Activated T-helper 17 cell treated with anti-CD3 and anti-CD28 coated beads, Interleukin-2, amount 50 U/mL, for 72 hours (primary cell): ENCODE measurements at places on chromosomes 3 and 15.

DNA sequence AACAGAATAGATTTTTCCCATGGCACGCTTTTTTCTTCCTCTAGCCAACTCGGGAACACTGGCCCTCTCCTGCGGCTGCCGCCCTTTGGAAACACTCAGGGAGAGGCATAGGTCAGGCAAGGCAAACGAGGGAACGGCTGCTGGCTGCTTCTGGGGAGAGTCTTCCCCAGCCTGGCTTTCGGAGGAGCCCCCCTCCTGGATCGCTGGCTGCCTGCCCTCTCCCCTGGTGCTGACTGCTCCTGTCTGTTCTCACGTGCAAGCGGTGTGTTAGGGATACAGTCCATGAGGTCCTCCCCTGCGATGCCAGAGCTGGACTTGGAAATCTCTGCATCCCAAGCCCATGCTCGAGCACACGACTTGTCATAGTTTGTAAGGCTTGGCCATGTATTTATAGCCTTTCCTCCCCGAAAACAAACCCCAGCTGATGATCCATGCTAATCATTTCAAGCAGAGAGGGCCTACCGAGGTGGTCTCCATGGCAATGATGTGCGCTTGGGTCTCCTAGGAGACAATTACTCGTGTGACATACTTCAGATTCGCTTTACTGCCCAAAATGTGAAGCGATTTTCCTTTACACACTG is 315.6 kb upstream of the ATP10A start:
- H3K4me3 ChIP-seq, result no peak overlapping the region
- no peak overlapping the region for H3K27ac ChIP-seq
- no peaks in the 10 kb centered on the region for H3K36me3 ChIP-seq
- peaks cover 5% of the 10 kb centered on the region for H3K27me3 ChIP-seq
- no peaks in the 10 kb centered on the region for H3K4me1 ChIP-seq

DNA sequence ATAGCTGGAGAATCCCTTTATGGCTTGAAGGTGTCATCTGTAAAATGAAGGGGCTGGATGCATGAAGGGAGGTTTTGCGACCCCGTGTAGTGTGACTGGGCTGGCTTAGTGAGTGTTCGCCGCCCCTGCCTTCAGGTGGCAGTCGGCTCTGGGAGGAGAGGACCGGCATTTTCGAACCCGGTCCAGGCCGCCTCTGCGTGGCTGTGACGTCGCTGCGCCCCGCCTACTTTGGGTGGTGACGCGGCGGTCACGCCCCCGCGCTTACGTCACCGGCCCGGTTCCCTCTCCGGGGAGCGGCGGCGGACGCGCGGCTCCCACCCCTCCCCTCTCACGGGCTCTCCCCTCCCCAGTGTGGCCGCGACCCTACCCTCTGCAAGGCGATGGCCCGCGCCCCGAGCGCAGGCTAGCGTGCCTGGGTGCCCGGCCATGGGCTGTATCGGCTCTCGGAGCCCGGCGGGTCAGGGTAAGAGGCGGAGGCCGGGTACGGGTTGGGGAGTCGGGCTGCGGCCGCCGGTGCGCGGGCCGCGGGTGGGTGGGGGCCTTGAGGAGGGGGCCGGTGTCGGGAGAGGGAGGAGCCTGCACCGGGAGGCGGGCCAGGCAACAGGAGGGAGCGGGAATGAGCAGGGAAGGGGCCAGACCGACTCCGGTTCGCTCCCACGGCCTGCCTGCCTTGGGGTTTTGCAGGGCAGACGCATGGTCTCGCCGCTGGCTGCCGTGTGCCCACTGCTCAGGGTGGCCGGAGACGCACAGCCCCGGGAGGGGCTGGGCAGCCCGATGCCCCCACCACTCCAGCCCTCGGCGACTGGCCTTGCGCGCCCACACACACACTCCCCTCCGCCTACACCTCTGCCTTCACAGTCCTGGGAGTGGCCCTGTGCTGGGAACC is 1.5 kb upstream of the FAM131A start:
- peak; percentile 65 for ATAC-seq
- peak overlapping the region; percentile 81 for H3K4me3 ChIP-seq
- peaks cover 46% of the 10 kb centered on the region for H3K4me1 ChIP-seq
- peaks cover 47% of the 10 kb centered on the region for H3K36me3 ChIP-seq
- H3K27ac ChIP-seq, result peak overlapping the region; percentile 79

- H3K27me3 ChIP-seq, result no peaks in the 10 kb centered on the region
- H3K4me3 ChIP-seq, result peak overlapping the region; percentile 7
- H3K4me1 ChIP-seq, result peaks cover 7% of the 10 kb centered on the region
- ATAC-seq, result peak; percentile 29
Measured at GRCh38 chr3:115359536-115359935, 212.4 kb upstream of the ZBTB20 start.

DNA sequence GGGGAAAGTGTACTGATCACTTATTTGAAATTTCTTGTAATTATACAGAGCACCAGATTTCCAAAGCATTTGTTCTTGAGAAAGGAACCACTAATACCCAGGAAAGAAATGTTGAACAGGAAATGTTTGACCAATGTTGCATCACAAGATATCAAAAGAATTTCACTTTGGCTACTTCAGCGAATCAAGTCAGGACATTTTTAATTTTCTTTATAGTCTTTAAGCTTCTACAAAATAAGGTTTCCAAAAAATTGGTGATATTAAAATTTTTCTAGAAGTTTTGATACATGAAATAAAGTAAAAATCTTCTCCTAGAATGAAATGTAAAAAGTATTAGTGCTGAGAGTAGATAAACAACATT is 421.9 kb downstream of the MECOM start:
- no peak for ATAC-seq
- peaks cover 7% of the 10 kb centered on the region for H3K4me1 ChIP-seq
- no peak overlapping the region for H3K4me3 ChIP-seq

DNA sequence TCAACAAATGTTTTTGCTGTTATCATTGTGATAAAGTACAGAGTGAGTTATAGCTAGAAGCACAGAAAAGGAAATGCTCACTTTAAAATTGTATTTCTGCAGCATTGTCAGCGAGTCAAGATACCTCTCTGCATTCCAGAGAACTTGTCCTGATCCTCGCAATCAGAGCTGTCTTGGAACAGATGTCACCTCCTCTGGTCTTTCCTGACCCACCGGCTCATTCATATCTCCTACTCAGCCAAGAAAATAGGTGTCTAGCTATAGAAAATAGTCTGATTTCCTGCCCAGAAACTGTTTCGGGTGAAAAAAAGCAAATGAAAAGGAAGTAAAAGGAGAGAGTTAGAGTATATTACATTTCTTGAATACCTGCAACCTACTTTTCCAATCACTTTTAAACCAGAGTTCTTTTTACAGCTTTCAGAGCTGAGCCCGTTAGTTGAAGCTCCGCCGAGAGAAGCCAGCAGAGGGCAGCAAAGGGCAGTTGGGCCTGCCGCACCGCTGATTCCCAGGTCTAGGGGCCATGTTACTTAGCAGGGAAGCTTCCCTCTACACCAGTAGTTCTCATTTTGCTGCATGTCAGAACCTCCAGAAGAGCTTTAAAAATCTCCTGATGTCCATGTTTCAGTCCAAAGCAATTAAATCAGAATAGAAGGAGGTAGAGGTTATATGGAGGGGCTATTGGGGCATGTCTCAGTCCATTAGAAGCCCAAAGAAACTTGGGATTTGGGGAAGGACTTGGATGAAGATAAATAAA is 185.7 kb upstream of the THRB start:
- peaks cover 4% of the 10 kb centered on the region for H3K4me1 ChIP-seq
- H3K27ac ChIP-seq, result no peak overlapping the region
- no peaks in the 10 kb centered on the region for H3K36me3 ChIP-seq
- peaks cover 11% of the 10 kb centered on the region for H3K27me3 ChIP-seq
- ATAC-seq, result no peak
- no peak overlapping the region for H3K4me3 ChIP-seq

- ATAC-seq, result no peak
- H3K4me3 ChIP-seq, result no peak overlapping the region
- H3K27ac ChIP-seq, result no peak overlapping the region
- no peaks in the 10 kb centered on the region for H3K36me3 ChIP-seq
- H3K4me1 ChIP-seq, result no peaks in the 10 kb centered on the region
Measured at GRCh38 chr3:90062016-90062415, 954.6 kb downstream of the EPHA3 start.

DNA sequence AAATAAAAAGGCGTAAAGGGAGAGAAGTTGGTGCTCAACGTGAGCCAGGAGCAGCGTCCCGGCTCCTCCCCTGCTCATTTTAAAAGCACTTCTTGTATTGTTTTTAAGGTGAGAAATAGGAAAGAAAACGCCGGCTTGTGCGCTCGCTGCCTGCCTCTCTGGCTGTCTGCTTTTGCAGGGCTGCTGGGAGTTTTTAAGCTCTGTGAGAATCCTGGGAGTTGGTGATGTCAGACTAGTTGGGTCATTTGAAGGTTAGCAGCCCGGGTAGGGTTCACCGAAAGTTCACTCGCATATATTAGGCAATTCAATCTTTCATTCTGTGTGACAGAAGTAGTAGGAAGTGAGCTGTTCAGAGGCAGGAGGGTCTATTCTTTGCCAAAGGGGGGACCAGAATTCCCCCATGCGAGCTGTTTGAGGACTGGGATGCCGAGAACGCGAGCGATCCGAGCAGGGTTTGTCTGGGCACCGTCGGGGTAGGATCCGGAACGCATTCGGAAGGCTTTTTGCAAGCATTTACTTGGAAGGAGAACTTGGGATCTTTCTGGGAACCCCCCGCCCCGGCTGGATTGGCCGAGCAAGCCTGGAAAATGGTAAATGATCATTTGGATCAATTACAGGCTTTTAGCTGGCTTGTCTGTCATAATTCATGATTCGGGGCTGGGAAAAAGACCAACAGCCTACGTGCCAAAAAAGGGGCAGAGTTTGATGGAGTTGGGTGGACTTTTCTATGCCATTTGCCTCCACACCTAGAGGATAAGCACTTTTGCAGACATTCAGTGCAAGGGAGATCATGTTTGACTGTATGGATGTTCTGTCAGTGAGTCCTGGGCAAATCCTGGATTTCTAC is at the start of gene RARB:
Gene RARB (plus strand): TSS at position 322 of the 847 bp plus-strand sequence. CDS start 469 bp downstream, at position 791.
- ATAC-seq, result no peak
- H3K27me3 ChIP-seq, result peaks cover 48% of the 10 kb centered on the region
- no peak within 1 kb of the TSS for H3K4me3 ChIP-seq
- H3K36me3 ChIP-seq, result no peaks in the 10 kb centered on the region

GRCh38 chr3:152026033-152026556 is 152.7 kb downstream of the SUCNR1 start:
- ATAC-seq, result no peak
- H3K27me3 ChIP-seq, result no peaks in the 10 kb centered on the region
- no peak overlapping the region for H3K27ac ChIP-seq
- H3K36me3 ChIP-seq, result no peaks in the 10 kb centered on the region
- no peak overlapping the region for H3K4me3 ChIP-seq

DNA sequence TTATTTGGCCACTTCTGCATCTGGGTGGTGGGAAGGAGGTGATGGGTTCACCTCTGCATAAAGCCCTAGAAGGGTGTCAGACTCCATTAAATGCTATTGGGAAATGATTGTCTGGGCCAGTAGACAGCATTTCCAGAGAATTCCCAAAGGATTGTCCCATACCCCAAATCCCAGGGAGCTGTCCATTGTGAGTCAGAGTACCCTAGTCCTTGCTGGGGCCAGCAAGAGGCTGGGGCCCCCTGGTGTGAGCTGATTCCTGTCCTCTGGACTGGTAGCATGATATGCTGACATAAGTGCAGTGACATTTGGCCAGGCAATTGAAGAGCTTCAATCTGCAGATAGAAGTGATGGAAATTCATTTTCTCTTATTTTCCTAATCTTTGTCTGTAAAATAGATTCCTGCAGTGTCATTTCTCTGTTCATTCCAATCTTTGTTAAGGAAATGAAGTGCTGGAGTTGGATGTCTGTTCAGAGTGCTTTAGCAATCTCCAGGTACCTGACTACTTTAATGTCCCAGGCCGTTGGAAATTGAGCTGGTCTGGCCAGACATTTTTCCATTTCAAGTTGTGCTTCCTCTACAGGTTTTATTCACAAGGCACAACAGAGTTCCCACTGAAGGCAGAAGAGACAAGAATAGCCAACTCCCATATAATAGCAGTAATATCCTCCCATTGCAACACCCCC is 91.2 kb downstream of the RPLP1 start:
- no peaks in the 10 kb centered on the region for H3K4me1 ChIP-seq
- no peak for ATAC-seq
- no peak overlapping the region for H3K27ac ChIP-seq
- H3K4me3 ChIP-seq, result no peak overlapping the region

- ATAC-seq, result no peak
- H3K4me1 ChIP-seq, result no peaks in the 10 kb centered on the region
- H3K27ac ChIP-seq, result no peak overlapping the region
- no peaks in the 10 kb centered on the region for H3K27me3 ChIP-seq
- no peaks in the 10 kb centered on the region for H3K36me3 ChIP-seq
Measured at GRCh38 chr3:81299481-81299880, 462.0 kb downstream of the GBE1 start.

GRCh38 chr3:193744048-193744821 is 151.2 kb downstream of the OPA1 start:
- H3K4me1 ChIP-seq, result no peaks in the 10 kb centered on the region
- no peak overlapping the region for H3K27ac ChIP-seq
- H3K4me3 ChIP-seq, result no peak overlapping the region
- H3K27me3 ChIP-seq, result peaks cover 11% of the 10 kb centered on the region
- no peaks in the 10 kb centered on the region for H3K36me3 ChIP-seq

DNA sequence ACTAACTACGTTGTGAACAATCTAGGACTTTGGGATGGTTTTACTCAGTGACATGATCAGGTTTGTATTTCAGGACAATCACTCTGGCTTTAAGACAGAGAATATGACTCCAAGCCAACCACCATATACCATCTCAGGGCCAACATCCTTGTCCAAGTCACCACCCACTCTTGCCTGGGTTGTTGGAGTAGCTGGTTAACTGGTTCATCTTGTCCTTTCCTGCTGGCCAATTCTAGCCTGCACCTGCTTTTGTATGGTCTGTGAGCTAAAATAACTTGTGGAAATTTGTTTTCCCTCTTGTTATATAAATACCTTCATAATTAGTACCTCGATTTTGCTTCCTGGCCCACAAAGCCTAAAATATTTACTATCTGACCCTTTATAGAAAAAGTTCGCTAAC is 306.8 kb upstream of the STT3B start:
- H3K27me3 ChIP-seq, result no peaks in the 10 kb centered on the region
- no peak for ATAC-seq
- H3K4me1 ChIP-seq, result peaks cover 62% of the 10 kb centered on the region
- peak overlapping the region; percentile 85 for H3K27ac ChIP-seq
- H3K36me3 ChIP-seq, result no peaks in the 10 kb centered on the region

GRCh38 chr3:178982137-178982536 is 89.5 kb downstream of the ZMAT3 start:
- peaks cover 14% of the 10 kb centered on the region for H3K36me3 ChIP-seq
- no peaks in the 10 kb centered on the region for H3K4me1 ChIP-seq
- H3K27ac ChIP-seq, result no peak overlapping the region
- no peaks in the 10 kb centered on the region for H3K27me3 ChIP-seq
